ENCODE measurements at places on chromosomes 16 and 17.

DNA sequence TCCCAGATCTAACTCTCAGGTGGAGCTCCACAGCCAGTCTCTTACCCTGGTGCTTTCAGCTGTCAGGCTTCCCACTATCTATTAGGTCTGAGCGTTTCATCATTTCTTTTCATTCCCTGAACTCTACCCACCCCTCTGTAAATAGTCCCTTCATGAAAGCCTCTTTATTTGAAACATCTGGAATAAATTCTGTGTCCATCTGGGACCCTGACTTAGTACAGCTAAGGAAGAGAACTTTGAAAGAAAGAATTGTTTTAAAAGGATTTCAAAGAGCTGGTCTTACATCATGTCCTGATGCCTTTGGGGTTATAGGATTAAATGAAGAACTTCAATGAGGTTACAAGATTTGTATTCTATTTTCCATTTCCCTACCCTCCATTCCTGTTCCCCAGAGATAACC is 388.5 kb upstream of the CA10 start:
- DNase-seq, result no peak

DNA sequence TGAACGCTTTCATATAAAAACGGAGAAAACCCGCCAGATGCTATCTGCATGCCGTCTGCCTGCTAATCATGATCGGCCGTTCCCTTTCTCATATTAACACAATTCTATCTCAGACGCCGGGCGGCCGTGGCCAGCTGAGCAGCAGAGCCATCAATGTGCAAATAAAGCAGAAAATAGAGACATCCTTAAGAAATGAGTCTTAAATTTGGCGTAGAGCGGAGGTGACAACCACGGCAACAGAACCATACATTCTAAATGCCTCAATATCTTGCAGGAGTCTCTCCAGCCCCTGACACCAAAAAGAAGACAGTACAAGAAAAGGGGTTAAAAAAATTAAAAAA is 2.7 kb upstream of the IRX5 start:
- no peak for DNase-seq

GRCh38 chr17:50058296-50058953 is 2.5 kb downstream of the ITGA3 start:
- DNase-seq, result no peak

DNA sequence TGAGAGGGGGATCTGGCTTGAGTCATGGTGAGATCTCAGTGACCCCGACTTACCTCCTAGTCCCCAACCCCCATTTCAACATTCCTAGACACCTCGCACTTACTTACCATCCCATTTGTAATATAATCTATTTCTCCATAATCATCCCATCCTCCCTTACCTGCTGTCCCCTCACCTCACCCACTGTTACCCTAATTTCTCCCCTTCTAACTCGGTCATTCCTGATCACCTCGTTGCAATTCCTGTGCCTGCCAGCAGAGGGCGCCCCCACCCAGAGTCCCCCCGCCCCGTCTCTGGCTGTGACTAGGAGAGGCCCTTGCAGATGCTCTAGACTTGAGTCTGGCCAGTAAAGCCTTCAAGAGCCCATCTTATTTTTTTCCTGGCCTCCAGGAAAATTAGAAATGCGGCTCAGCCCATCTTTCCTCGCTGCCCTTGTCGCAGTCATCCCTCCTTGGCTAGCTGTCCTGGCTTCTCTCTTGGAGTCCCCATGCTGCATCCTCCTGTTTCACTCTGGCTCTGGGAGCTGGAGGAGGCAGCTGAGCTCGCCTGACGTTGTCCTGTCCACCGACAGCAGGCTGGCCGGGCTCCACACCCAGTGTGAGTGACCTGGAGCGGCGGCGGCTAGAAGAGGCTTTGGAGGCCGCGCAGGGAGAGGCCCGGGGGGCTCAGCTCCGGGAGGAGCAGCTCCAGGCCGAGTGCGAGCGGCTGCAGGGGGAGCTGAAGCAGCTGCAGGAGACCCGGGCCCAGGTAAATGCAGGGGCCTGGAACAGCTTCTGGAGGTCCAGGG is 5.0 kb downstream of the TBKBP1 start:
- peak; percentile 67 for DNase-seq

DNA sequence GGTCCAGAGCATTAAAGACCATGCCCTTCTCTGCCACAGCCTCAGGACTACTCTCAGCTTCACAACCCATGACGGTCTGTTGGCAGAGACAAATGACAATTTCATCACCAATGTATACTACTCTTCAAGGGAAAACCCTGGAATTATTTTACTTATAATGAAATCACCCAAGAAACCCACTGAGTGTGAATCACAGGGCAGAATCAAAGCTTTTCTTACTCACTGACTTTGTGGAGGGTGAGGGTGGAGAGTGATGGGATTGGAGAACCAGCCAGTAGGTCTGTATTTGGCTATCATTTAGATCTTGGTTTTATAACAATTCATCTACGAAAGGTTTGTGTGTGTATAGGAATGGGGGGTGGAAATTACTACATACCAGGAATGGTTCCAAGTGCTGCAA is 442.6 kb downstream of the SHISA9 start:
- DNase-seq, result no peak

DNA sequence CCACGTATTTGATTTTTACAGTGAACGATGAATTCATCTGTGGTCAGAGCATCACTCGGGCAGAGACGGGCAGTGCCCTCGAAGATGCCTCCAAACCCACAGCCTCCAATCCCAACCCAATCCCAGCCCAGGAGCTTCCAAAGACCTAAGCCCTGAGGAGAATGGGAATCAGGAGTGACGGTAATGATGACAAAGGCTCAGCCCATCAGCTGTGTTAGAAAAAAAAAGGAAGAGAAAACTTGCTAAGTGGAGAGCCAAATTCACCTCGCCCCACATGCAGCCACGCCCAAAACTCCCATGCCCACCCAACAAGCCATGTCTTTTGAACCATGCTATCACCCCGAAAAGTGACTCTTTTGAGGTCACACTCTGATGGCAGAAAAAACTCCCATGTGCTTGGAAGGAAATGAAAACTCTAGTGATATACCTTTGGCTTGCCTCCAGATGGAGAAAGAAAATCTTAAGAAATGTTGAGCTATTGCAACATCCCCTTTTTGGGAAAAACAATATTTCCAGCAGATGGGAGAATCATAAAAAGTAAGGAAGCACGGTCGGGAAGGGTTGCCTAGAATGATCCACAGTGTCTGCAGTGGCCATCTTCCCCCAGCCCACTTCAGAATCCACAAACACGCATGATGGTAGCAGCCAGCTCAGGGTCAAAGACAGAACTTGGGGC is 37.7 kb downstream of the XYLT1 start:
- no peak for DNase-seq

- peak; percentile 91 for DNase-seq
These were observed 934 bp downstream of the MAFG start for GRCh38 chr17:81926451-81927151.

- DNase-seq, result no peak
These were observed 6.5 kb upstream of the LLGL1 start for GRCh38 chr17:18218756-18219415.

DNA sequence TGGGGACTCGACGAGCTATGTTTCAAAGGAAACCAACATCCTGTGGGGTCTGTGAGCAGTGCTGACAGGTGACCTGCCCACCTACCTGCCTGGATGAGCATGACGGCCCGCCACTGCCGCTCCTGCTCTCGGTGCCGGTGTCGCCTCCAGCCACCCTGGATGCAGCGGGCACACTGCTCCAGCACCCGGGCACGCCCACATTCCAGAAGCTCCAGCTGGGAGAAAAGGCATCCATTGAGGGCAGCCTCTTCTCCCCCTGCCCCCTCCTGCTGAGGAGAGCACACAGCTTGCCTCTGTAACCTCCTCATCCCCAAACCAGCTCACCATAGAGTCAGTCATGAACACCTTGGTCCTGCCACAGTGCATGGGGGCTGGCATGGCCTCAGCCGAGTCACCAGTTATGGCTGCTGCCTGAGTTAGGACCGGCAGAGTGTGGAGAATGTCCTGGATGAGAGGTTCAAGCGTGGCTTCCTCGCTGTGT is 14.3 kb downstream of the ZNHIT3 start:
- DNase-seq, result no peak

- DNase-seq, result no peak
These were observed 860 bp upstream of the DCAF7 start for GRCh38 chr17:63549289-63549945.

DNA sequence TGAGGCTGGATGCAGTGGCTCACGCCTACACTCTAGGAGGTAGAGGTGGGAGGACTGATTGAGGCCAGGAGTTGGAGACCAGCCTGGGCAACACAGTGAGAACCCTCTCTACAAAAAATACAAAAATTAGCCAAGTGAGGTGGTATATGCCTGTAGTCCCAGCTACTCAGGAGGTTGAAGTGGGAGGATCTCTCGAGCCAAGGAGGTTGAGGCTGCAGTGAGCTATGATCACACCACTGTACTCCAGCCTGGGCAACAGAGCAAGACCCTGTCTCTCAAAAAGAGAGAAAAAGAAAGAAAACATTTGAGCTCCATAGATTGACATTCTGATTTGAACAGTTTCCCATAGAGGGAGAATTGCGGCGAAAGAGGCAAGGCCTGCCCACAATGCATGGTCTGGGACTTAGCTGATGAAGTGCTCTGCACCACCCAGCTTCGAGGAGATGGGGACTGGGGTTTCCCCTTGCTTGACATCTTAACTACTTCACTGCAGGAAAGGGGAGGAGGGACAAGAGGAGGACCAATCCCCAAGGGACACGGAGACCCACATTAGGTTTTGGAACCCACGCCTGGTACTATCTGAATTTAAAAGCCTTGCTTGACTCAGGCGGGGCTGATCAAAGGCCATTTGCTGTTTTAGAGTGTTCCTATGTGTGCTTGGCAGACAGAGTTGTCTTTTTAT is 21.7 kb downstream of the MSI2 start:
- no peak for DNase-seq

DNA sequence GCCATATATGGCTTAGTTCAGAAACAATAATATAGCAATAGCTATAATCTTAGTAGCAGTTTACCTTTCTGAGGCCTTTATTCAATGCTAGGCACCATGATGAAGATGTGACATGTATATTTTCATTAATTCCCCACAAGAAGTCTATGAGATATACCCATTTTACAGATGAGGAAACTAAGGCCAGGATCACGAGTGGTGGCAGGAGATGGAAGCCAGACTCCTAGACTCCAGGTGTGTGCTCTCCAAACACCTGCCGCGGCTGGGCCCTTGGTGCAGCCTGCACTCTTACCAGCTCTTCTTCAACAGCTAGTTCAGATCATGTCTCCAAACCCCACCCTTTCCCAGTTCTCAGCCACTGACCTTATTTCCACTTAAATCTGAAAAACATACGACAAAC is 15.2 kb downstream of the NXPH3 start:
- DNase-seq, result no peak

- no peak for DNase-seq
These were observed 492.1 kb downstream of the CDH8 start for GRCh38 chr16:61544165-61544564.

DNA sequence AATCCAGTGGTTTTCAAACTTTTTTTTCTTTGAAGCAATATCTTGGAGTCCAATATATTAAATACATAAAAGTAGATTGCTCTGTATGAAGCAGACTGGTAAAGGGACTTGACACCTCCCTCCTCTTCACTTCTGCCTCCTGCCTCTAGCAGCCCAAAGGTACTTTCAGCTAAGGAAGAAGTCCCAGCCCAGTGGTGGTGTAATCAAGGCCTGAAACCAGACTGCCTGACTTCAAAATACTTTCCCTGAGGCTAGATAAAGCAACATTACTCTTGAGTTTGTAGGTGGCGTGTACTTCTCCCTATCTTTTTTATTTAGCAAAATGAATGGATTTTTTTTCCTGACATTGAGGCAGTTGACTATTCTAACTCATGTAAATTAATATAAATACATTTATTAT is 122.4 kb upstream of the TMEM97 start:
- no peak for DNase-seq

- DNase-seq, result no peak
These were observed 10.1 kb downstream of the GAST start for GRCh38 chr17:41722231-41722630.

DNA sequence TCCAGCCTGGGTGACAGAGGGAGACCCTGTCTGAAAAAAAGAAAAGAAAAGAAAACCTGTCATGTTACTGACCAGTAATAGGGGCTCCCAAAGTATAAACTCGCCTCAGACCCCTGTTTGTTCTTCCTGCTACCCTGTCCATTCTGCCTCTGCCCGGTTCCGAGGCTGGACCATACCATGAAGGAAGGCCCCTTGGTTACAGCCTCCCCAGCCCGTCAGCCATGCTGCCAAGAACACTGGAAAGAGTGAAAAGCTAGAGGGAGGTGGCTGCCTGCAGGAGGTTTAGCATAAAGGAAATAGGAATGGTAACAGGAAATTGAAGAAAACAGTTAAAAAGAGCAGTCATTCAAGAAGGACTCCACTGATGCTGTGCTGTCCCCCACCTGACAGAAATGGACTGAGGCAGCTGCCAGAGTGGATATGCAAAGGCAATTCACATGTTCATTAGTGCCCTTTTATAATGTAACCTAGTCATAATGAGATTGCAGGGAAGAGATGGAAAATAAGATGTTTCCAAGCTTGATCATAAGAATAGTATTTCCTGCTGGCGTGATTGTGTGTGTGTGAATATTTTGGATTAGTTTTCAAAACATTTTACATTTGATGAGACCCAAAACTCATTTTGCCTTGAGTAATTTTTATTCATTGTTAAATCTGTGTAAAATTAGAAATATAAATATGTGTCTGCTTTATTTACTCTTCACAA is 102.6 kb downstream of the GOSR1 start:
- DNase-seq, result no peak

DNA sequence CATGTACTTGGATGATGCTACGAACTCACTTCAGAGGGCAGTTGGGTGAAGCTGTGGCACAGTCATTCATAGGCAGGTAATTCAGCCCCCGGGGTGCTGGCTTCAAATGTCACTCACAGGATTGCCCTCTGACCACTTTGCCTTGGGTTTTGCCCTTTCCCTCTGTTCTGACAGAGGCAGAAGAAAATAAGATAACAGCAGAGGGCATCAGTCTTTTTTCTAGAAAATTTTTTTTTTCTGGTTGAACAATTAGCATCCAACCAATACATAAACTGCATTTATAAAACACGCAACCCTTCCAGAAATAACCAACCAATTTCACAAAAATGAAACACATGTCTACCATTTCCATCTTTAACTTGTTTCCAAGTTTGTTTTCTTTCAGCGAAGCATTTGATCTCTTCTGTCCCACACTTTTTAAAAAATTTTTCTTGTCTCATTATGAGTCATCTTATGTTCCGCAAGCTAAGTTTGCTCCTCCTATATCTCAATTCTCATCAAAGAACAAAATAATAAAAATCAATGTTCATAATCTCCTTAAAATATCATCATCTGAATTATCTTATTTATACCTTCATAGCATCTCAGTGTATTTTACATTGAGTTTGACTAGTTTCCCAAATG is 15.6 kb downstream of the NACA2 start:
- DNase-seq, result no peak

GRCh38 chr16:1158456-1159324 is 5.8 kb downstream of the CACNA1H start:
- no peak for DNase-seq

Measured in T47D (cell line).